ENCODE measurements at places on chromosomes 6 and 20.

- DNase-seq: peak; percentile 15
Observed at GRCh38 chr20:58584881-58585752, 66.0 kb upstream of the STX16 start.

- peak; percentile 30 for DNase-seq
Observed at GRCh38 chr6:42159431-42160024, 13.6 kb upstream of the GUCA1A start.

GRCh38 chr6:3820563-3820962 is 28.6 kb upstream of the FAM50B start:
- DNase-seq: no peak

DNA sequence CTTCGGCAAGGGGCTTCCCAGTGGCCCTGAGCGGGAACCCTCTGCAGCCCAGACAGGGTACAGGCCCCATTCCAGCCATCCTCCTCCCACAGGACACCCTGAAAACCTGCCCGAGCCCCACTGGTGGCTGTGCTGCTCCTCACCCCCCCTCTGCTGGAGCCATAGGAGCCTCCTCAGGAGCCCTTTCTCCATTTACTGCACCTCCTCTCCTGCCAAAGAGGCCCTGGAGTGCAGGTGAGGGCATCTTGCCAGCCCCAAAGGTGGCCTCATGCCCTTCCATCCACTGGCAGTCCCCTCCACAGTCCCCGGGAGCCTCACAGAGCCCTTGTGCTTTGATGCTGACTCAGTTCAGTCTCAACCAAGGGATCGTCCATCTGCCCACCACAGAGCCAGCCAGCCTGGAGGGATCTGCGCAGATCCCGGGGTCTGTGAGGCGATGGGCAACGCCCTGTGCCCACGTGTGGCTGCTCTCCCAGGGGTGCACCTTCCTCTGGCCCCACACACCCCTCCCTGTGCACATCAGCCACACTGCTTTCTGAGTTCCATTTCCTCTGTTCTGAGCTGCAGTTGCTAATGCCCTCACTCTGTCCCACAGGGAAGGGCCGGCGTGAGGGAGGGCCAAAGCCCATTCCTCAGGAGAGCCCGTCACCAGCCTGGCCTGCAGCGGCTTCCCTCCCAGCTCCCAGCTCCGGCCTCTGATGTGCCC is 228.5 kb downstream of the DLL1 start:
- no peak for DNase-seq

- no peak for DNase-seq
Observed at GRCh38 chr6:56729719-56730118, 87.0 kb upstream of the DST start.

DNA sequence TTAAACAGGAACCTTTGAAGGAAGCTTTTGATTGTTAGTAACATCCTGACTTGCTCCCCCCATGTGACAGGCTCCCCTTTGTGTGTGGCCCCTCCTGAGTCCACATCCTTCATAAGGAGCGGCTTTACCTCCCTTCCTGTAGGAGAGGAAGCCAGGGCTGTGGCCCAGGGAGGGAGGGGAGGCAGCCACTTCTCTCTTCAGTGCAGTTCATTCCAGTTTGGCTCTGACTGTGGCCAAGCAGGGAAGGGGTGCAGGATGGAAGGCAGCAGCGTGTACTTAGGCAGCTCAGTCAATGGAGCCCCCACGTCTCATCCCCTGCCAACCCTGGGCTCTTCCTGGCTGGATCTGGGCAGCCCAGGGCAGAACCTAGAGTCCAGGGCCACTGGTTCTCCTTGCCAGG is 295.2 kb downstream of the QKI start:
- no peak for DNase-seq

DNA sequence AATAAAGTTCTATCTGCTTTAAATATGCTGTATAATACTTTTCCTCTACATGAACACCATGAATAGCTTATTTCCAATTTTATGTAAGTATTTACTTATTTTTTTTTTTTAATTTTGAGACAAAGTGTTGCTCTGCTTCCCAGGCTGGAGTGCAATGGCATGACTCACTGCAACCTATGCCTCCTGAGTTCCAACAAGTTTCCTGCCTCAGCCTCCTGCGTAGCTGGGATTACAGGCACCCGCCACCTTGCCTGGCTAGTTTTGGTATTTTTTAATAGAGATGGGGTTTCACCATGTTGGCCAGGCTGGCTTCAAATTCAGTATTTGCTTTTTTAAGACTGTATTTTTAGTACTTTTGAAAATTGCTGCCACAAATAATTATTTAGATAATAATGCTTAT is 1365.9 kb downstream of the GRIK2 start:
- no peak for DNase-seq

DNA sequence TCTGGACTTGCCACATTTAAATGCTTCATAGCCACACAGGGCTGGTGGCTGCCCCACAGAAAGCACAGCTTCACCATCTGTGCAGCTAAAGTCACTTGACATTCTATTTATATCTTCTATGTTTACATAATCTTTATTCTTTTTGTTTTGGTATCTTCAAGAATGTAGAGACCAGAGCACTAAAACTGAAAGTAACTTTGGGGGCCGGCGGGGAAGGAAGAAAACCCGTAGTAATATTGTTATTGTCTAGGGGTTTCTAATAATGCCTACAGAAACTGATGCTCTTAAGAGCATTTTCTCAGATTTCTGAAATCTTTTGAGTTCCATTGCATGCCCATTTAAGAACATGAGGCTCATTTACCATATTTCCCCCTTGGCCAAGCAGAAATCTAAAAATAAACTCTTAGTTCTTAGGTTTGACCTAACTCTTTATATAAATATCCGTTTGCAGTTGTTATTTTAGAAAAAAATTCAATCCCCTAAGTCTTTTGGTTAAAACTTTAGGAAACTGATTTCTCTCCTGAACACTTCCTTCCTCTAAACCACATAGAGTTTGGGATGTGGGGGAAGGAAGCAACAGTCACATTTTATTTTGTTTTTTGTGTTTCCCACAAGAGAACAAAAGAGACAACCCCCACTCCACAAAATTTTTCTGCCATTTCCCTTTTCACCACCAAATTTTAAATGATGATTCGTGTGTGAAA is 207.6 kb downstream of the OGFRL1 start:
- no peak for DNase-seq

- DNase-seq: peak; percentile 67
Observed at GRCh38 chr6:138550346-138550767, 51.1 kb upstream of the NHSL1 start.

- no peak for DNase-seq
Observed at GRCh38 chr20:53226826-53227225, 254.7 kb downstream of the TSHZ2 start.

- DNase-seq: no peak
Observed at GRCh38 chr6:156062091-156062563, 606.5 kb upstream of the NOX3 start.

- no peak for DNase-seq
Observed at GRCh38 chr6:39530201-39530759, 194.9 kb downstream of the KIF6 start.

DNA sequence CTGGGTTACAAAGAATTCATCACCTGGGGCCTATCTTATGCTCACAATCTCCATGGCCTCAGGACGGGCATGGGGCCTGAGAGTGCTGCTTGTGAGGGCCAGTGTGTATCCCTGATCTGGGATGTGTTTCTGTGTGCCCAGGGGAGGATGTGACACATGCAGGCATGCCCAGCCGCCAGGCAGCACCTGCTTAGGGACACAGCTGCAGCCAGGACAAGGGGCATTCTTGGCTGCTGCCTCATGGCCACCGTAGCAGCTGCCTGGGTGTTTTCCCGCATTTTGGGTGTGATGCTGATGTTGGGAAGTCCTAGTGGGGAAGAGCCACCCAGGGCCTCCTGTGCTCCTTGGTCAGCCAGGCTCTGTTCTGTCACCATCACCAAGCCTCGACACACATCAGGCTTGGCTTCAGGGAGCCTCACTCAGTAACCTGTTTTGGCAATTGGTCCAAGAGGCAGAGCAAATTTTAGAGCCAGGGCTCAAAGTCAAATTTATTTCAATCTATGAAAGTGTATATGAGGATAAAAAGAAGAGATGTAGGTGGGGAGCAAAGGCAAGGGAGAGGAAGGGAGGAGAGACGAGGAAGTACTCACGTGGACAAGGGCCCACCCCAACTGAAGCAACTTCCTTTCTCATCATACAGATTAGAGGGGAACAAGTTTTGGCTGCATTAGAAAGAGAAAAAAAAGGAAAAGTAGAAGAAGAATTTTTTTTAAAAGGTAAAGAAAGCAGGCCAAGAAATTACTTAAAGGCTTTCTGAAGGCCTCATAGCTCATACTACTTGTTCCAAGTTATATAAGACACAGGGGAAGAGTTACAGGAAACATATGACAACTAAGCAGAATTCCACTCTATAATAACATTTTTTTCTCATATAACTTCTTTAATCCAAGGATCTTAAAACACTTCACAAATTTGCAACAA is 269.9 kb upstream of the SUPT3H start:
- DNase-seq: no peak

- DNase-seq: no peak
Observed at GRCh38 chr20:48054051-48054450, 268.8 kb upstream of the SULF2 start.

GRCh38 chr20:1108437-1108920 is 9.9 kb upstream of the PSMF1 start:
- DNase-seq: peak; percentile 70

DNA sequence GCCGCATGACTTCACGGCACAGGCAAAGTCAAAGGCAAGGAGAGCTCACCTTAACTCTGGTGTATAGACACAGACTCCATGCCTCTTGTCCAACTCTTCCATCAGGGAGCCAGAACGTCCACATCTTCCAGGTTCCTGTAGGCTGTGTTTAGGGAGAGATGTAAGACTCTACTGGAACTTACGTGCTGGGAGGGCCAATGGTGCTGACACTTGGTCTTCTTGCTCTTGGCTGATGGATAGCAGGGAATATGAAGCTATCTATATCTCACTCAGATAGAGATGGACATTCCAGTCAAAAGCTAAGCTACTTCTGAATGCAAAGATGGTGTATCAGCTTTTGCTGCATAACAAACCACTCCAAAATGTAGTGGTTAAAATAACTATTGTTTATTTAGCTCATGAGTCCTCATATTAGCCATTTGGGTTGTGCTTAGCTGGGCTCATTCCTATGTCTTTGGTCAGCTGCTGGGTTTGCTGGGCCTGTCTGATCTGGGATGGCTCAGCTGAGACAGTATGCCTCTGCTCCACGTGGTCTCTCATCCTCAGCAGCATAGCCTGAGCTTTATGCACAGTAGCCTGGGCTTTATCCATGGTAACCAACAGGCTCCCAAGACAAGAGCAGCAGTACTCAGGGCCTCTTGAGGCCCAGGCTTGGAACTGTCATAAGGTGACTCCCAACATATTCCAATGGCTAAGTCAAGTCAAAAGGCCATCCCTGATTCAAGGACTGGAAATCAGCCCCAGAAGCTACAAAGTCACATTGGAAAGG is 111.6 kb downstream of the SNX5 start:
- no peak for DNase-seq

DNA sequence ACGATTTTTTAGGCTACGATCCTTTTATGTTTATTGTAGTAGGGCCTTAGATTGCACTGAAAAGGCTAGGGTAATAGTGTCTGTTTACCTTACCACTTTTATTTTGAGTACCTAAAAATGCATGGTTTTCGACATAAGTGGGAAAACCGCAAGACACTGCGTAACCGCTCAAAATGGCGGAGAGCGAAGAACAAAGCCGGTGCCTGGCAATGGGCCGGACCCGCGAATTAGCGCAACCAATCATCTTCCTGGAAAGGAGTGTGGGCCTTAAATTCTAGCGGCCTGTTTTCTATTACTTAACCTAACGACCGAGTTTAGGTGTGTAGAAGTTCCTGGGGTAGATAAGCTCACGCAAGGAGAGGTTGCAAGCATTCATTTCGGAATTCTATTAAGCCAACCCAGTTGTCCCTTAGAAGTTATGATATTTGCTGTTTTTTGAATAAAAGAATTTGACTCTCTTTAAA is 118.0 kb downstream of the HFE start:
- DNase-seq: peak; percentile 90

DNA sequence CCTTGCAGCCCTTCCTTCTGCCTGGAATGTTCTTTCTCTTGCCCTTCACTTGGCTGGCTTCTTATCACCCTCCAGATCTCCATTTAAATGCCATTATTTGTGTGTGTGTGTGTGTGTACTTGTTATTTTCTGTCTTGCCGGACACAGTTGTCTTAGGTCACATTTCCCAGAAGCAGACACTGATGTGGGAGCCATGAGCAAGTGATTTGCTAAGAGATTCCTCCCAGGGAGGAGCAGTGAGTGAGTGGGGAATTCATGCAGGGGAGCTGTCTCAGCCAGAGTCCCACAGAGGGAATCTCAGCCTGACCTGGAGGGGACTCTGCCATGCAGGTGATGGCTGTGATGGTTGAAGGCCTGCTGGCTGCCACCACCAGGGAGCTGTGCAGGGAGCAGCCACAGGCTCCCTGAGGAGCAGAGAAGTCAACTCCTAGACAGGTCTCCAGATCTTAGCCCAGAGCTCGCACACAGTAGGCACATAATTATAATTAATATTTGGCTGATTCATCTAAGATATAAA is 96.5 kb downstream of the SYNDIG1 start:
- no peak for DNase-seq

DNA sequence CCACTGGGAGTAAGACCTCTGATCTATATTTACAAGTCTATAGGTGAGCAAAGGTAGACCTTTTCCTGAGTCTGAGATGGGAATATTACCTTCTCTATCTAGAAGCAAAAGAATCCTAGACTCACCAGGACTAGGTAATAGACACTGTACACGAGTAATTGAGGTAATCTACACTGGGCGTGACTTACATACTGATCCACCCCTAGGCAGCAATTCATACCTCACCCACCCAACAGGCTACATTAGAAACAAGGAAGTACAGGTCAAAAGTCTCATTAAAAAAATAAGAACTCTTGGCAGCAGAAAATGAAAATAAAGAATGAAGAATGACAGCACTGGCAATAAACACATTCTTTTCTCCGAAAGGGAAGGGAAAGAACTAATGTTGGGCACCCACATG is 7.6 kb downstream of the CSNK2A1 start:
- peak; percentile 85 for DNase-seq

- no peak for DNase-seq
Observed at GRCh38 chr6:165794179-165794601, 131.1 kb upstream of the PDE10A start.

GRCh38 chr6:46393161-46393939 is 97.9 kb downstream of the RCAN2 start:
- peak; percentile 34 for DNase-seq
